Fibroblast of upper back skin (primary cell): ENCODE measurements at places on chromosomes 7 and 10.
A peak's percentile ranks its signal among the peaks of the same experiment; 100 is the strongest.

DNA sequence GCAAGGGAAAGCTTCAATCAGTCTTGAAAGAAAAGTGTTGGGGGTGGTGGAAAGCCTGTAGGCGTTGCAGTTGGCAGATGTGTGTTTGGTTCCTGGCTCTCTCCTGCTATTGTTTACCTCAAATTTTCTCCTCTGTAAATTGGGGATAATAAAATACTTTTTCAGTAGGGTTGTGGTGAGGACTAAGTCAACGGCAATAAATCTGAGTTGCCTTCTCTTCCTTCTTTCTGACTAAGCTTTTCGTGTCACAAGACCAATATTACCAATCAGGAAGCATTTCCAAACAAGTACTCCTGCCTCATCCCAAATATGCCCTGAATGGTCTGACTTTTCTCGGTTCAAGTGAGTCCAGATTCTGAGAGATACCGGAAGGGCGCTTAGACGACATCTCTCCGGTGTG lies 54.0 kb downstream of the CREB5 start:
- no peak for DNase-seq

- DNase-seq = no peak
Measured at GRCh38 chr10:48608976-48609375, 4.1 kb upstream of the ARHGAP22 start.

- peak; percentile 54 for DNase-seq
Measured at GRCh38 chr10:124999433-125000365, 57.8 kb downstream of the ZRANB1 start.

DNA sequence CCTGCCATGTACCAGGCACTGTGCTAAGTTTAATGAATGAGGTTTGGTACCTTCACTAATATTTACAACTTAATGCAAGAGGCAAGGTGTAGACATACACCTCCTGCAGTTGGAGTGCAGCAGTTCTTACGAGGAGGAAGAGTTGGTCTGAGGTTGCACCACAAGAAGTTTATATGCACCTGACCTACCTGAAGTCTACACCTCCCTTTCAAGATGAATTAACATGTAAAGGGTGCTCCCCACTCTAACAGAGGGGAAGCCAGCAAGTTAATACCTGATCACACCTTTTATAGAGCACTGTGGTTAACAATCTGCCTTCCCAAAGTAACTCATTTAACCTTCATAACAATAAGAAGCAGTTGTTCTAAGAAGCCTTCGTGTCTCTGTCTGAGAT lies 120.0 kb downstream of the LYZL1 start:
- no peak for DNase-seq

DNA sequence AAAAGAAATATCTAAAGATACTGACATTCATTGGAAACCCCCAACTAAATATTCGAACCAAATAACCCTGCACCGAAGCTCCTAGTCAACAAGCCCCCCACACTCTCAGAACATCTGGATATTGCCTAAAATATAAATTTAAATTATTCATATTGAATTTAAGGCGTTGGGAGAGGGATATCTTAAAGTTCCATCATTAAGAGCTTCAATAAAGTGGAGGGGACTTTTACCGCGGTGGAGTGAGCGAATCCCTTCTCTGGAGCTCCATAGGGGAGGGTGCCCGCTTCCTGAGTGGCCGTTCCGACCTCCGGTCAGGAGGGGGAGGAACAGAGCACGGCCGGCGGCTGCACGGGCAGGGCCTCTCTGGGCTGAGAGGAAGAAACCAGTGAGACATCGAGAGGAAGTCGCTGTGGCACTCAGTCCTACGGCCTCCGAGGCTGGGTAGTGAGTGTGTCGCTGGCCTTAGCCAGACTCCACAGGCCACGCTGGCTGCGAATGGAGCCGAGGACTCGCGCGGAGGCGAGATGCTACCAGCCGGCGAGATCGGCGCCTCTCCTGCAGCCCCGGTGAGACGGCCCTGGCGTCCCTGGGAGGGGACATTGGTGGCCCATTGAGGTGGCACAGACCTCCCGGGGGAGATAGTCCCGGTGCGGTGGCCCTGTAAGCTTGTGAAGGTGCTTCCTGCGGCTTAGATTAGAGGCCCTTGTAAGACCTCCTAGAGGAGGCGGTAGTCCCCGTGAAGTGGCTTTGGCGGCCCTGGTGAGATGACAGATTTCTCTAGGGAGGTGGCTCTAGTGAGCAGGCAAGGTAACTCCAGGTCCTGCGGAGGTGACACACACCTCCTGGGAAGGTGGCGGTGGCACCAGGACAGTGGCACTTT lies at the start of gene RINT1:
Gene RINT1 (plus strand): TSS at position 410 of the 880 bp plus-strand sequence. CDS start 115 bp downstream, at position 525.
- DNase-seq = peak; percentile 88
